ENCODE measurements at places on chromosomes 12 and 14.

DNA sequence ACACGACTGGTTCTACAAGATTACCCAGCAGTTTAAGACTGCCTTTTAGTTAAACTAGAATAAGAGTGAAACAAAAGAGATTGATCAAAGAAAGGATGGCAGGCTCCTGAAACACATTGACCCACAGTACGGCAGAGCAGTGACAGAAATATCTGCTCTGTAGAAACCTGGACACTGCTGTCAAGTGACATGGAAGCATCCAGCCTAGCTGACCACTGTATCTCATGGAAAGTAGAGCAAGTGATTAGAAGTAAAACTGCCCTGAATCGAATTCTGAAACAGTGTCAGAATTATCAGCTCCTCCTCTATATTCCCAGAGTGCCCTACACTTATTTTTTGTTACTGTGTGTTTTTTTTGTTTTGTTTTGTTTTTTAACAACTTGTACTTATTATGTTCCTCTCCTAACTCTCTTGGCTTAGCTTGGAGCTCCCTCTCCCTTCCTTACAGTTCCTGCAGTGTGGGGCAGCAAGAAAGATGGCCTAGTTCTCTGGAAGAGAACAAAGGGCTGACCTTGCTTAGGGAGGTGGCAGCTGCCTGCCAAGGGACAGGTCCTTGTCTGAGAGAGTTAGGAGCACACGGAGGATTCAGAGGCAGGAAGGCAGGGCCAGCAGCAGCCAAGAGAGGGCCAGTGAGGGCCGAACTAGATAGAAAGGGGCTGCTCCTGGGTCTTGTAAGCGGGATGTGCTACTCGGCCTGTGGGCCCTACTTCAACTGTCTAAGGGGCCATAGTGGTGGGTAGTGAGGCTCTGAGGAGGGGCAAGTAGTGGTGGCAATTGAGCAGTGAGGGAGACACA is 97.2 kb downstream of the PTPRR start:
- no peak for DNase-seq

- no peak for DNase-seq
These were observed 12.9 kb downstream of the LRIG3 start for GRCh38 chr12:58907391-58907790.

DNA sequence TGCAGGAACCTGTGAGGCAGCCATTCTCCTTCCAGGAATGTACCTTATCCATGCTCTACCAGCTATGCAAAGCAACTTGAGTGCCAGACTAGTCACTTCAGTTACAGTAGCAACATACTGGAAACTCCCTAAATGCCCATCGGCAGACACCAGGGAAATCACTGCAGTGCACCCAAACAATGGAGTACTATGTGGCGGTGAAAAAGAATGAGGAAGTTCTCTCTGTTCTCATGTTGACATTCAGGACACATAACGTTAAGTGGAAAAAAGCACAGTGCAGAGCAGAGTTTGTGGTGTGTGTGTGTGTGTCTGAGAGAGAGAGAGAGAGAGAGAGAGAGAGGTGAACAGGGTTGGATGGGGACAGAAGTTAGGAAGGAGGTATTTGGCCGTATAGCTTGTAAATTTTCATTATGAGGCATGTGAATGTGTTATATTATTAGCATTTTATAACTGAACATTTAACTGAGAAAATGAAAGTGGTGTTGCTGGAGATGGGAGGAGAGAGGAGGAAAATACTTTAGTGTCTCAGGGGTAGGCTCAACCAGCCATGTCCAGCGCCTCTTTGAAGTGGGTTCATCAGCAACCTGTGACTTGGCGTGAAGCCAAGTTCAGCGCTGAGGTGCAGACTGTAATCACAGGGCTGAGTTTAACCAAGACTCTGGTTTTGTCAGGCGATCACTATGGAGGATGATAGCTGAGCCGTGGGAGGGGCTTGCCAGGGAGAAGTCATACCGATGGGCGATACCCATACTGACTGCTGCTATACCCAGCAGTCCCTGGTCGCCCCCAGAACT is 17.3 kb downstream of the TNFAIP2 start:
- DNase-seq: no peak

- DNase-seq: no peak
These were observed 15.7 kb upstream of the VSIG10 start for GRCh38 chr12:118119449-118119879.

- DNase-seq: no peak
These were observed 207.3 kb downstream of the SSPN start for GRCh38 chr12:26402648-26403047.

All from stimulated activated CD4-positive, alpha-beta T cell treated with anti-CD3 and anti-CD28 coated beads, Interleukin-12 subunit alpha, Interleukin-12 subunit beta, amount 100 ng/mL, for 4 hours (primary cell).